ENCODE measurements at places on chromosomes 7 and 10.
A peak's percentile ranks its signal among the peaks of the same experiment; 100 is the strongest.

DNA sequence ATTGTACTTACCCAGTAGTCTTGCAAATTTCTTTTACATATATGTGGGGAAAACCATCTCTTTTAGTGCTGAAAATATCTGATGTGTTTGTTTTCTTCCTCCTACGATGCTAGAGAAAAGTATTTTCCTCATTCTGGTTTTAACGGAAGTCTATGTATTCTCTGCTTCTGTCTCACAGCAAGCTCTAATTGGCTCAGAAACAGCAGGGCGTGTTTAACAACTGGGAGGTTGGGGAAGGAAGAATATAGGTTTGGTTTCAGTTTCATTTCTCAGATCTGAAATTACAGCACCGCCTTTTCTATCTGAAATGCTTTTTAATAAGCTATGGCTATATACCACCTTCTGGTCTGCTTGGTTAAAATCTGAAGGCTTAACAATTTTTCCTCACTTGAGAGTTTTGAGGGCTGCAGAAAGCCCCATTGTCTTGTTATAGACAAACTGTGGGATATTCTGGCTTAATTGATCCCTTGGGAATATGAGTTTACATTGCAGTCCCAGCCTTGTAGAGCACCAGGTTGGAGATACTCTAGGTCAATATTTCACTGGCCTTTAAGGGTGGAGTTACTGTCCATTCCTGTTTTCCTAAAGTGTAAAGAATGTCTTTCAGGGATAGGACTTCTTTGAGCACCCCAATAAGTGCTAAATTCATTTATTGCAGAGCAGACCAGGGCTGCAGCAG is at the start of gene SAMD9:
Gene SAMD9, minus strand, starts transcription at position 128 of the 679 bp plus-strand sequence. CDS start 11,882 bp downstream, outside the sequence.
- peak; percentile 87 for DNase-seq

DNA sequence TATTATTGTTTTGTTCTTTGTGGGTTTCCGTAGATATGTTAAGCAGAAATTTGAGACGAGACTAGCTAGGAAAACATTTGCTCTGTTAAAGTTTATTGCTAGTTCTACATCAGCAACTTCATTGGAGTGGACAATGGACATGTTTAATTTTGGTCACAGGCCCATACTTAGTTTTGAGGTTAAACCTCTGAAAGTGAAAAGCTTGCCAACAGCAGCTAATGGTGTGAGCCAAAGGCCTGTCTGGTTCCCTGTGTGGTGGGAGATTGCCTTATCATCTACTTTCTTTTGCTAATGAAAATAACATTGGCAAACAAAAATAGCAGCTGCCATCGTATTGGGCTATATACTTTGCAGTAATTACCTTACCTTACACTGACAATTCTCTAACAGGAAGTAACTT is 388.4 kb upstream of the FZD8 start:
- no peak for DNase-seq

GRCh38 chr10:93406364-93407145 is 75.6 kb downstream of the MYOF start:
- no peak for DNase-seq

DNA sequence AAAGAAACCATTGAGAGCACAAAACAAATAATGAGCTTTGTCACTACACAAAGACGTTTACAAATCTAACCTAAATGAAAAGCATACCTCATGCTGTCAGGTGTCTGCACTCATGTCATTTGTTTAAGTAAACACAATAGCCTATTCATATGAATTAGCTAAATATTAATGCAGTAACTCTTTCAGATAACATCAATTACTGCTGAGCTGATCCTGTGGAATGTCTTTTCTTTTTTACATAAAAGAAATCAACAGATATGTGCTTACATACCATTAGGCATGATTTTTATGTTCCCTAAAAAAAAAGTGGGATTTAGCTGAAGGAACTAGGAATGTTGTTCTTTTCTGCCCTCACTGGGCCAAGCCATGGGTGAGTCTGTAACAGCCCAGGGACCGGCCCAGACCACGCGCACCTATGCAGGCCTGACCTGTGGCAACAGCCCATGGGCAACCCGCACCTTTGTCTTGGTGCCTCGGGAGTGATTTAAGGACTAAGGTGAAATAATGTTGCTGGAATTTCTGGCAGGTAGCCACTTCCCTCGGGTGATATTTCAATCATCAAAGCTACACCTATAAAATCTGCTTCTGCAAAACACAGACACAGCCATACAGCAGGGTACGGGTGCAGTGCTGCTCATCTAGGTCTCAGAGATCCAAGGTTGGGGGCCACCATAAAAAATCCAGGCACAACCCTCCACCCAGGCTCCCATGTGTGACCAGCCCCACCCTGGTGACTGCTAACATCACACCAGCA is 44.6 kb downstream of the FGFR2 start:
- DNase-seq, result no peak

All from AML-193 (cell line).